ENCODE measurements at places on chromosomes 13 and 19.

- no peak for DNase-seq
Measured at GRCh38 chr19:36423925-36424324, 5.5 kb upstream of the ZFP82 start.

DNA sequence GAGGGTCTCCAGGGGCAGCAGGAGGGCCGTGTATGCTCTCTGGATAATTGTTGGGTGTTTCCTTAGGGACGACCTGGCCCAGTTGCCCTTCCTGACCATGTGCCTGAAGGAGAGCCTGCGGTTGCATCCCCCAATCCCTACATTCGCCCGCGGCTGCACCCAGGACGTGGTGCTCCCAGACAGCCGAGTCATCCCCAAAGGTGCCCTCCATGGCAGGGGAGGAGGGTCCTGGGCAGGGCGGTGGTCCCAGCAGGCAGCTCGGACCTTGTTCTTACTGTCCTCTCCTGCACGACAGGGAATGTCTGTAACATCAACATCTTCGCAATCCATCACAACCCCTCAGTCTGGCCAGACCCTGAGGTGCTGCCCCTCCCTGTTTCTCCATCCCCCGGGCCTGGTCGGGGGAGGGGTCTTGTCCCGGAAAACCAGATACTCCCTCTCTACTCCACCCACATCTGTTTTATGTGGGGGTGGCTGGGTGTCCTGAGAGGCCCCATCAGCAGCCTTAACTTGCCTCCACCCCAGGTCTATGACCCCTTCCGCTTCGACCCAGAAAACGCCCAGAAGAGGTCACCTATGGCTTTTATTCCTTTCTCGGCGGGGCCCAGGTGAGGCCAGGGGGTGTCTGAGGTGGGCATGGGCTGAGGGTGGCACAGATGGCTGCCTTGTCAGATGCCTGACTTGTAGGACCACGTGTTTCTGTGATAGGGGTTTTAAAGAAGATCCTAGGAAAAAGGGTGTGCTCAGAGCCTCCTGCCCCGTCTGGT lies 12.3 kb upstream of the CYP4F3 start:
- DNase-seq, result no peak

- no peak for DNase-seq
Measured at GRCh38 chr13:44181931-44182330, 191.7 kb upstream of the SERP2 start.

- no peak for DNase-seq
Measured at GRCh38 chr19:33193865-33194362, at the start of gene LRP3. Gene LRP3 (plus strand): TSS chr19:33194330. CDS start chr19:33194786, 456 bp downstream.

- DNase-seq, result no peak
Measured at GRCh38 chr13:108060111-108060510, 155.2 kb downstream of the LIG4 start.

DNA sequence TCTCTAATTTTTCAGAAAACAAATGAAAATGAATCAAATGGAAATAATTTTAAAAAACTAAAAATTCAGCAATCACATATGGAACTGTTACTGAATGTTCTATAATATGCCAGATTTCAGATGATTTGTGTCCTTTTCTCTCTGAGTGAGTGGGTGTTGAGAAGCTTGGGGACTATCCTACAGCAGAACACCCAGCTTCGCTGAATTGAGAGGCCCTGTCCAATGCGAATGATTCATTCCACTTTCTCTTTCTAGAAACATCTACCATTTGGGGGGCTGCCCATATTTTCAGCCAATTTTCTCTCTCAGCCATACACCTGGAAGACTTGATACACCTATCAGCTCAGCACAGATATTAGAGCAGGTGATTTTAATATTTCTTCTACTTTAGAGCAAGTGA lies 1666.7 kb downstream of the EFNB2 start:
- no peak for DNase-seq

DNA sequence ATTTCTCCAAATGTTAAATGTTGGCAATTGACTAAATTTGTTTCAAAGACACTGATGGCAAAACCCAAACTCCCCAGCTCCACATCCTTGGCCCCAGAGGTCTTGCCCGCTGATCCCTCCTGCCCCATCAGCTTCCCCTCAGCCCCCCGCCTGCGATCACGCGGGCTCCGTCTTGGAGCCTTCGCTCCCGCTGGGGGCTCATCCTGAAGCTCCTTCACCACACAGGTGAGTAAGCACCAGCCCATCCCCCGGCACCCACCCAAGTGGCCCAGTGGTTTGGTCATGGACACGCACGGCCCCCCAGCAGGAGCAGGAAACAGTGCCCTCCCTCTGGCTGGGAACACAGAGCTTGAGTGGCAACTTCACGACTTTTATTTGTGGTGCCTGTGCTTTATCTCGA lies 14.9 kb downstream of the EPS8L1 start:
- DNase-seq, result no peak

DNA sequence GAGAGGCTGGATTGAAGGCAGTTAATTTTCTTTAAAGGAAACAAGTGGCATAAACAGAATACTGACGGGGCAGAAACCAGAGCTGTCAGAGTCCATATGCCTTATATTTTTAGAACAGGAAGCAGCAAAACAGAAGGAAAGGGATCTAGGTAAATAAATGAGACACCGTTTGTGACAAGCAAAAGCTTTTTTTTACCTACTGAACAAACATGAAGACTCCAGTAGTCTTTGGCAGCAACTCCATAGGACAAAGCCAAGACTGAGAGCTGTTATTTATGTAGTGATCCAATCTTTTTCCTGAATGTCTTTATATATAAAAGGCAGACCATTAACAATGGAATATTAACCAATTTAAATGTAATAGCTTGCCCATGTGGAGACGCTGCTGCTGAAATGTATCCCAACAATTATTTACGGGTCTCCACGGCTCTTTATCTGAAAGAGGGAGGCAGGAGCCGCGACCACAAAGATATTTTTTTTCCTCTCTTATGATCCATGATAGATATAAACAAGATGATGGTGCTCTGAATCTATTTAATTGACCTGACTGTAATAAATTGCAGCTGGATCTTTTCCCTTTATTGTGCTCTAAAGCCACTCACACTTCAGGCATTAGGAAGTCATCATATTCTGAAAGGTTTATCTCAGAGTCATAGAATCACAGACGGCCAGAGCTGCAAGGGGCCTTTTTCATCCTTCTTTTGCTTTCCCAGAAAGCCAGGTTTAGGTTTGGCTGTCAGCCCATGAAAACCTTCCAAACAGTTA lies 687.8 kb downstream of the EFNB2 start:
- no peak for DNase-seq

DNA sequence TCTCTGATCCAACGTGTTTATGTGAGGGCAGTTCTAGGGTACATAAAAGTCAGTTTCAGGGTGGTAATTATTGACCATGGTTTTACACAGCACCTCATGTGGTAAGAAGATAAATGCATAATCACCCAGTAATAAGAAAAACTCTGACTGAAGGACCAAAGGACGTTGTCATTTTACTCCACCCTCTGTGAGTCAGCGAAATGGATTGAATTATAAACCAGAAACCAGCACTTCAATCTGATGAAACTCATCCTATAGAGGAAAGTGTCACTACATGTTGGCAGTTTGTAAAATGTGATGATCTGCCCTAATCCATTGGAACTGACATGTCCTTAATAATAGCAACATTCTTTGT lies 406.8 kb downstream of the KLF5 start:
- DNase-seq, result no peak

DNA sequence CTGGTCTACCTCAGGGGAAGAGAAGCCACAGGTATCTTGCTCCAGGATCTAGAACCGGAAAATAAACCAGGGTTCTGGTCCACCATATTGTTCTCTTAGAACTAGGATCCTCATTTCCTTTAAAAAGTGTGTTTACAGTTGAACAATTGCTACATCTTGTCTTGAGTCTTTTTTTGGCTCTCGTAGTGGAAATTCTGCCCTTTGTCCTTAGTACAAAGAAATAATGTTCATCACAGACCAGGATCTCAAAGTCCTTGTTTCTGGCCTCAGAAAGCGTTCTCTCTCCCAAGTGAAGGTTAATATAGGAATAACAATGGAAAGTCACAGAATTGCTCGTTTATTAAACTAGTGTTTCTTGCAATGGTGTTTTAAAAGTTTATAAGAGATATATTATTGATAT lies 20.8 kb downstream of the KLF2 start:
- DNase-seq, result no peak

DNA sequence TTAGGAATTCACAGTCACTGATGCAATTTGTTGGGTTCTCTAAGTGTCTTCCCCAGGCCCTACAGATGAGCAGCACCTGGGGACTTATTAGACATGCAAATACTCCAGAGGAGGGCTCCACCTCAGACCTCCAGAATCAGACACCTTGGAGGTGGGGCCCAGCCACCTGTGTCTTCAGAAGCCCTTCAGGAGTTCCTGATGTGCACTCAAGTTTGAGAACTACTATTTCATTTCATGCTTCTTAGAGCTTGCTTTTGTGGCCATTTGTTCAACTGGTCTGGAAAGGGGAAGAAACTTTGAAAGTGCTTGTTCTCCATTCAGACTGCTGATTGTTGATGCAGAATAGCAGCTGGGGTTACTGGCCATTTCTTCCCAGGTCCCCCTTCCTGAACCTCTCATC lies 472.0 kb downstream of the COG6 start:
- no peak for DNase-seq

GRCh38 chr19:45407091-45407375 lies 589 bp downstream of the POLR1G start:
- DNase-seq, result no peak

GRCh38 chr13:74487091-74487722 lies 353.0 kb upstream of the KLF12 start:
- DNase-seq, result no peak

DNA sequence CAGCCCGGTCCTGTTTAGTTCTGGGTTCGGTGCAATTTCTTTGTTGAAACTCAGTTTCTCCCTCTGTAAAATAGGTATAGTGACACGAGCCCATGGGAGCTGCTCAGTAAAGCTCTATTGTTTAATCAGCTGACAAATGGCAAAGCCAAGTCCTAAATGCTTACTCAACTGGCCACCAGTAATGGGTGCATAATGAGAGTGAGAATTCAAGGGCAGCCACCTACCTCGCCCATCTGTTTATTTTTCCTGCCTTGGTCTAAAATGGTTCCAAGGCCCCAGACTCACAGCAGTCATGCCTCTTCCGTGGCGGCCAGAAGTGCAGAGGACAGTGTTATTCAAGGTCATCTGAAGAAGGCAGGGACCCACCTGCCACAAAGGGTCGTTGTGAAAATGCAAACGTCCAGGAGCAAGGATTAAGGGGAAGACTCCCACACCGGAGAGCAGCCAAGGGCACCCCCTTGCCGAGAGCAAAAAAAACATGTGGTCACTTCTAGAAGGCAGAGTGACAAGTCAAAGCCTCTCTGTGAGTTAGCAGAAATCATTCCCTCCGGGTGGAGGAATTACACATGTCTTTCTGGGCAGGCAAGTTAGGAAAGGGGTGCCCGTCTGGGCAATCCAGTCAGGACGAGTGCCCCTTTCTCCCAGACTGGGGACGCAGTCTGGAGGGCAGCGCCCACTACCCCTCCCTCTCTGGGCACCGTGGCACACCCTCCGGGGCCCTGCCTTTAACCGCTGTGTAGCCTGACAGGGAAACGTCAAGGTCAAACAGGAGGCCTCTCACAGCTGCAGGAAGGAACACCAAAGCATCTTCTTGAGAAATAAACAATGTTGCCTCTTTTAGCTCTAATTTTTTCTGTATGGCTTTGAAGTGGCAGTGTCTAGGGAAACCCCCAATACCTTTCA lies 186.2 kb downstream of the FOXO1 start:
- DNase-seq, result no peak

DNA sequence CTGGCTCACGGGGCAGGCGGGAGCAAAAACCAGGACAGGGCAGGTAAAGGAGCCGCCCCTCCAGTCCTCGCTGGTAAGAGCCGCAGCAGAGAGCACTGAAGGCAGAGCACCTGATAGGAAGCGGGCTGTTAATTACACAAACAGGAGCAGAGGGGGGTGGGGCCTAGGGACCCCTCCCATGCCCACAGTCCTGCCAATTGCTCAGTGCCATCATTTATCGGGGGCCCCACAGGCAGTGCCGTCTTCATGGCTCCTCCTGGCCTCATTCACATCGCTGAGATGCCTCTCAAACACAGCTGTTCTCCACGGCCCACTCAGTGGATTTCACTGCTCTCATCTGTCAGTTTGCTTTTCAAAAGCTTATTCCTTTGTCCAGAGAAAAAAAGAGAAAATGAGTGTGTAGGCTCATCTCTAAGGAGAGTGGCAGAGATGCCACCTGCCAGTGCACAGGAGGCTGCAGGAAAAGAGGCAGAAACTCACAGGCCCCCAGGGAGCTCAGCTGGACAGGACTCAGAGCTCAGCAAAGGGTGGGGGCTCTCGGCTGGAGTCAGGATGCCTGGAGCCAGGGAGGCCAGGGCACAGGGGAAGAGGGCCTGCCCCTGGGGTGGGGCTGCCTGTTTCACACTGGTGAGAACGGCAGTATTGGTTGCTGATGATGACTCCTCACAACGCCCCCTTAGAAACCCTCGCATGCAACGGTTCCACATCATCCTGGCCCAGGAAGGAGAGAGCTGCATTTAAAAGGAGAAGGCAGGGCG lies 174.6 kb downstream of the COL4A1 start:
- DNase-seq, result peak; percentile 35

DNA sequence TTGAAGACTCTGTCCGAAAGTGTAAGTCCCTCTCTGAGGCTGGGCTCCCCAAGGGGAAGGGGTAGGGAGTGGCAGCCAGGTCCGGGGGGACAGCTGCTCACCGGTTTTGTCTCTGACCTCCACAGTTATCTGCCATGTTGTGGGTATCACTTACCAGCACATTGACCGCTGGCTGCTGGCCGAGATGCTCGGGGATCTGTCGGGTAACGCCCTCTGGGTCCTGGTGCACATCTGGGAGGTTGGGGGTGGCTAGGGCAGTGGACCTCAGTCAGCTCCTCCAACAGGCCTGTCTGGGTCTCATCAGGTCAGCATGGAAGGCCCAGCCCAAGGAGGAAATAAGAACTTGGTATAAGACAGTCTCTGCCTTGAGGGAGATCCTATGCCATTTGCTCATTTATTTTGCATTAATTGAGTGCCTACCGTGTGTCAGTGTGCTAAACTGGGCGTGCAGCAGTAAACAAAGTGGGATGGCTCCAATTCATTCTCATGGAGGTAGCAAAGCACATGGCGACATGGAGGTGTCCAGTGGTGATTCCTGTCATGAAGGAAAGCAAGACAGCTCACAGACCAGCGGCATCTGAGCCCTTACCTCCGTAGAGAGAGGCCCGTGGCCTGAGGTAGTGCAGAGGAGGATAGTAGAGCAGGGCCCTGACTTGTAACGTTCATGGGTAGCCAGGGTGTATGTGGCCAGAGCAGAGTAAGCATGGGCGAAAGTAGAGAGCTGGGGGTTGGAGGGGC lies 13.7 kb downstream of the EIF3K start:
- no peak for DNase-seq
